ENCODE measurements at places on chromosomes 3 and 15.
A peak's percentile ranks its signal among the peaks of the same experiment; 100 is the strongest.

- no peak for DNase-seq
Measured at GRCh38 chr3:186828340-186828739, 14.2 kb upstream of the ADIPOQ start.

- DNase-seq: peak; percentile 57
Measured at GRCh38 chr3:110932567-110932966, 139.0 kb upstream of the NECTIN3 start.

DNA sequence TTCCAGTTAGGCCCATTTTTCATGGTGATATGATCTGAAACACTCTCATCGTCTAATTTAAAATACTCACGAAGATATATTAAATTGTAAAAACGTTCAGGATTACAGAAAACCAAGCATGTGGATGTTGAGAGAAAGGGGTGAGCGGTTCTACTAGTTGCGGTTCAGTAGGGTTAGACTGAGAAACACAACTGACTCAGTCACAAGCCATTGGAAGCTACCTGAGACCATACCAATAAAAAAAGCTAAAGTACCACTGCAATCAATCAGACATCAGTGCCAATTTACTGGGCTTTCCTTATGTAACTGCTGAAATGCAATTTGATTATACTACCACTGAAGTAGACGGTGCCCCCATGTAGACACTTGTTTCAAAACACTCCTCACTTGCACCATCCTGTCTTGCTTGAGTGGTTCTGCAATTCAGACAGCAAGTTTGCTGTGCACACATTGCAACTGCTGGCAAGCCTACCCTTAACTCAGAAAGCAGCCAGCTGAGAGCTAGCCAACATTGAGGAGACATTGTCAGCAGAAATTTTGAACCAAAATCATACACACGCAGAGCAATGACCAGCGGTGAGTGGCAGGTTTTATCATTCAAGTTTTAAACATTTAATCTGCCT lies 368.7 kb upstream of the ARHGEF26 start:
- no peak for DNase-seq

DNA sequence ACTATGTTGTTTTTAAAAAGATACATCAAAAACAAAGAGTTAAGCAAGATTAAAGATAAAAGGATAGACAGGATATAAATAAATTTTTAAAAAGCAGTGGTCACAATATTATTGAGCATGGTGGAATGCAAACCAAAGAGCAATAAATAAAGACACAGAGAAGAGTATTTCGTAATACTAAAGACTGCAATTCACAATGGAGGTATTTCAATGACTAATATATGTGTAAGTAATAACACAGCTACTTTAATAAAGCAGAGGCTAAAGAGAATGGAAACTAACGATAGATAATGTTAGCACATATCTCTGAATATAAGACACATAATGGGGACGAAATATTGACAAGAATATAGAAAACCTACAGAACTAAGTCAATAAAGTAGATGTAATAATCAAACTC lies 219.6 kb downstream of the WDR72 start:
- no peak for DNase-seq

GRCh38 chr3:133394561-133395311 lies 5.1 kb upstream of the BFSP2 start:
- DNase-seq: peak; percentile 15

GRCh38 chr3:122694966-122695365 lies 14.3 kb downstream of the PARP14 start:
- DNase-seq: no peak

- DNase-seq: no peak
Measured at GRCh38 chr15:87949151-87949574, 307.4 kb downstream of the NTRK3 start.

DNA sequence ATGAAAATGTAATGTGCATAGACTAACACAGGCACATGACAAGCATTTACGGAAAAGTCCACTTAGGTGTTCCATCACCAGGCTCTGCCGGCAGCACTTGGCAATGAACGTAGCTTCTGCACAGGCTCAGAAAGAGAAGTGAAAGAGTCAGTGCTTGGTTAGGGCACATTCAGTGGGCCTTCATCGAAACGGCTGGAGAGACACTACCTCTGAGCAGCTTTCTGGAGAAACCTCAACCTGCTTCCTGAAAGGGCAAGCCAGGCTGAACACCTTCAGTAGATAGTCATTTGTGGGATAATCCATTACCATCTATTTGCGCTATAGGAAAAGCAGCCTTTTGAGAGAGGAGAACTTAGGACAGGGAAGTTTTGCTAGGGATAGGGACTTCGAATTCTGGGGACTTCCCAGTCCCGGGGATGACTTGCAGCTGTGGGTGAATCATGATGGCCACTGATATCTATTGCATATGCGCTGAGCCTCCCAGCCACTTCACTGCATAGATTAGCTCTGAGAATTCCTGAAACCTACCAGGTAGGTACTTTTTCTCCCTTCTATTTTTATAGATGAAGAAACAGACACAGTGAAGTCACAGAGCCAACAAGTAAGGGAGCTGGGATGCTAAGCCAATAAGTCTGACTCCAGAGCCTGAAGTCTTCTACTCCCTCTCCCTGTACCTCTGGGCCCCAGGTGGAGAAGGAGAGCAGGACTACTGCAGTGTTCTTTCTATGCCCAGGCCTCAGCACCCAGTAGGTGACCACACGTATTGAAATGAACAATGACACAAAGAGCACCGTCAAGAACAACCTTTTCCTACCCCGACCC lies 4.2 kb upstream of the SH2D7 start:
- DNase-seq: no peak

GRCh38 chr3:28860307-28860706 lies 420.6 kb upstream of the RBMS3 start:
- DNase-seq: no peak

- no peak for DNase-seq
Measured at GRCh38 chr15:91882858-91883586, 29.5 kb downstream of the SLCO3A1 start.

DNA sequence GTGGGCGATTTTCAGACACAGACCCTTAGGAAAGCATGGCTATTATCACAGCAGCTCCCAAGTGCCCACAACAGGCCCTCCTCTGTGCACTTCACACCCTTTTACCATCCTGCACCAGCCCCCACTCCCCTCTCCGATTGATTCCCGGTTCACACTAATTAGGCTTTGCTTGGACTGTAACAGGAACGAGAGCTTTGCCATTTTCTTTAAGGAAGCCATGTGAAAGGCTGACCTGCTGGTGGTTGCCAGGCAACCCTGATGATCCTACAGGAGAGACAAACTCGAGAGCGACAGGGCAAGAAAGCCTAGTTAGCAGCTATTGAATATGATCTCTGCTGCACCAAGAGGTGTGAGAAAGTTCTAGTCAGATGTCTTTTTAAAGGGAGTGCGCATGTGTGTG lies 28.2 kb upstream of the DET1 start:
- DNase-seq: no peak

GRCh38 chr15:39599871-39600270 lies 19.0 kb downstream of the THBS1 start:
- peak; percentile 62 for DNase-seq

DNA sequence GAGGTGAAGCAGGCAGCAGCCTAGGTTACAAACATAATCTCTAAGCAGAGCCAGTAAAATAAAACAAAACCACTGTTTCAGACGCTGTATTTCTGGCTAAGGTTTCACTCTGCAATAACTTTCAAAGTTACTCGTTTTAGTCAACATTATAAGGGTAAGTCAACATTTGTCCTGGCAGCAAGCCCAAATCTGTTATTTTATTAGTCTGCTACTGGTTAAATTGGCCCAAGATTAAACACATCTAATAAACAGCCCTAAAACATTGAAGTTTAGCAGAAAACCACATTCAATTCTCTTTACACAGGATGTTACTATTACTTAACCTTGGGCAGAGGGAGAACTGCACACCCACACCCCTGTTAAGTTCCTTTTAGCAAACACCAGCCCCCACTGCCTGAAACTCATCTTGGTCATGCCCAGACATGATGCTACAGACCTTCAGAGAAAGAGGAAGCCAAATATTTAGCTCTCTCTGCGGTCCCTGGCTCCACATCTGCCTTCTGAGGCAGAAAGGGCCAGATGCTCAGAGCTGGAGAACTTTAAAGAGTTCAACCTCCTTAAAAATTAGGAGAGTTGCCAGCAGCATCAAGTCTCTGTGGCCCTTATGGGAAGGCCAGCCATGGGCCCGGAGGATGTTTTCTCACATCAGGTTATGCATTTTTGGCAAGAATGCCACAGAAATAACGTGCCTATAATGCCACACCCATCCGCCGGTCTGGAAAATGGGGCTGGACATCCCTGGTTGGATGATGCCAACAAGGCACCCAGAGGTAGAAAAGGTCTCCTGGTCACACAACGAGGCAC lies 17.9 kb downstream of the ARHGEF3 start:
- DNase-seq: peak; percentile 54

GRCh38 chr15:67372543-67372942 lies 118.0 kb downstream of the IQCH start:
- no peak for DNase-seq

GRCh38 chr3:66227915-66228314 lies 7.1 kb downstream of the SLC25A26 start:
- no peak for DNase-seq

GRCh38 chr3:27596921-27597320 lies 112.7 kb upstream of the SLC4A7 start:
- DNase-seq: peak; percentile 45

GRCh38 chr3:16012086-16012485 lies 162.4 kb upstream of the GALNT15 start:
- peak; percentile 88 for DNase-seq

DNA sequence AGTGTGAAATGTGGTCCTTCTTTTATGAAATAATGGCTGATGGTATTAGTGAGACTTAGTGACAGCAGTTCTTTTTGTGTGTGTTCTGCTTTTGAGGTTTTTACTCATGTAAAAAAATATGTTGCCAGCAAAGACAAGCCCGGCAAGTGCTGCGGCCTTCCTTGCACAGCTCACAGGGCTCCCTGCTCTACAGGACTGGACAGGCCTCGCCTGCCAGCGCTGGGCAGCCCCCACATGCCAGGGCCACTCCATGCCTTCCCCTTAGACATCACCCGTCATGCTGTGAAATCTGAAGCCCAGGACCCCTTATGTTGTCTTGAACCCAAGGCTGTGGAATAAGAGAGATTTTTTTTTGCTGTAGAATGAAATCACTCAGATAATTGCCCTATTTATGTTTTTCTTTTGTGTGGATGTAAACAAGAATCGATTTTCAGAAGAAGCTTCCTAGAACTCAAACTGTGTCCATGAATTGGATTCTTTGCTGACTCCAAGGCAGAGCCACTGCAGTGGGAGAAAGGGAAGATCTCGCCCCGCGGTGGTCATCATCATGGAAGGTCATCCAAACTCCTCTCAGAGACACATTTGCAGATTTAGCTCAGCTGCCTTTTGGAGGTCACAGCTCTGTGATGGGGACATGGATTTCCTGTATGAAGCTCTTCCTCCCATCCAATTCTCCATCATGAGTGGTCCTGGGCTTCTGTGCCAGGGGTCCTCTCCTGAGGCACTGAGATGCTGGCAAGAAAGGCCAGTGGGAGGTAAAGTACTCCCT lies 150.8 kb downstream of the ATP10A start:
- no peak for DNase-seq

DNA sequence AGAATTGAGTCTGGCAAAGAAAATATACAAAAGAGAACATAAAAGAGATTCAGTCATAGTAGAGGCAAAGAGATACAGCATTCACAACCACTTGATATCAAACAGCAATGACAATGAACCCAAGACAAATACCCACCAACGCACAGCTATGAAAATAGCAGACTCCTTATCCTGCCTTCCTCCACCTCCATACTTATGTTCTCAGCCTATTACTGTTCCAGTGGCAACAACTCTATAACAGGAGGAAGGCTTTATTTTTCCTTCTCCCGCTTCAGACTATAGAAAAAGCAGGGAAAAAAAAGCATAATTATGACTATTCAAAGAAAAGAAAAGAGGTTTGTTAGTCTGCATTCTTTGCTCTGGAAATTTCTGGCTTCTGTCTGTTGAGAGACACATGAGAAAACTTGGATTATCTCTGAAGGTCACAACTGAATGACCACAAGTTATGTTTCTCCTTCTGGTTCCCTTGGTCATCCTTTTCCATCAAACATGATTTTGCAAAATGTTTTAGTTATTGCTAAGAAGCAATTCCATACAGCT lies 81.2 kb upstream of the PLXND1 start:
- DNase-seq: no peak

DNA sequence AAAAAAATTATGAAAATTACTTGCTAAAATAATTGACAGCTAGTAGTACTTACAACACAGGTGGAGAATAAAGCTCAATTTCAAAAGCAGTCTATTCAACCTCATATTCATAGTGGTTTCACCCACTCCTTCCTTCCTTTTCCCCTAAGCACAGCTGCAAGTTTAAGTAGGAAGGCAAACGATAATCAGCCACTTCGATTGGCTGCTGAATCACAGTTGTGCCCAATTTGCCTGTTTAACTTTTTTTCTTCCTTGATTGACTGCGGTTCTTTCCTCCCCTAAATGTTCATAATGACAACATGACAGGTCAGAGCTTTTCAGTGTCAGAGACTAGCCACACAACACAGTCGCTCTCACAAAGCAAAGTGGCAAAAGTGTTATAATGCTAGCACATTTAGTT lies 468.0 kb upstream of the GBE1 start:
- no peak for DNase-seq

GRCh38 chr3:38027466-38028465 lies 1.7 kb downstream of the PLCD1 start:
- DNase-seq: no peak

GRCh38 chr15:100768501-100768931 lies 111.1 kb upstream of the ALDH1A3 start:
- DNase-seq: no peak

DNA sequence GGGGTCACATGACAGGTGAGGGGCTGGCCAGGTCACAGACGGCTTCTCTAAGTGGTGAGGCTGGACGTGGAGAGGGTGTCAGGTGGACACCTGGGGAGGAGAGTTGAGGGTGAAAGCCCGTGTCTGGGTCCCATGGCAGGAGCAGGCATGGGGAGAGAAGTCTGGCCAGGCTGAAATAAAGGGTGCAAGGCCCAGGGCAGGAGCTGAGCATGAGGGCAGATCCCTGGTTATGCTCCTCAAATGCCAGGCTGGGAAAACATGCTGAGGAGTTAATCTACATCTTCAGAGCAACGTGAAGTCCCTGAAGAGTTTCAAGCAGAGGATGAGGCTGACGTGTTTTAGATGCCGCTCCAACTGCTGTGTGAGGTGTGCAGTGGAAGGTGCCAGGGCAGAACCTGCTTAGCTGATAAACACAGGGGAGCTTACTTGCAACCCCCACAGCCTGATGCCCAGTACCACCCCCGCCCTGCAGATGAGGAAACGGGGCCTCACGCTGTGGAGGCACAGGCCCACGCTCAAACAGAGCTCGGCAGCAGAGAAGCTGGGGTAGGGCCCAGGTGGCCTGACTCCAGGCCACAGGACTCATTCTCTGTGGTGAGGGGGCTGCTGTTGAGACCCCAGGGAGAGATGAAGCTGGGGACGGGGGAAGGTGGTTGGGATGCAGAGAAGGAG lies 40.5 kb downstream of the HCN4 start:
- no peak for DNase-seq

GRCh38 chr3:45367453-45367871 lies 20.9 kb upstream of the LARS2 start:
- DNase-seq: peak; percentile 92

- DNase-seq: no peak
Measured at GRCh38 chr3:21665444-21666100, 85.4 kb downstream of the ZNF385D start.

- DNase-seq: no peak
Measured at GRCh38 chr3:11969986-11970385, 34.2 kb upstream of the SYN2 start.
